ENCODE measurements at places on chromosomes 13 and 19.

DNA sequence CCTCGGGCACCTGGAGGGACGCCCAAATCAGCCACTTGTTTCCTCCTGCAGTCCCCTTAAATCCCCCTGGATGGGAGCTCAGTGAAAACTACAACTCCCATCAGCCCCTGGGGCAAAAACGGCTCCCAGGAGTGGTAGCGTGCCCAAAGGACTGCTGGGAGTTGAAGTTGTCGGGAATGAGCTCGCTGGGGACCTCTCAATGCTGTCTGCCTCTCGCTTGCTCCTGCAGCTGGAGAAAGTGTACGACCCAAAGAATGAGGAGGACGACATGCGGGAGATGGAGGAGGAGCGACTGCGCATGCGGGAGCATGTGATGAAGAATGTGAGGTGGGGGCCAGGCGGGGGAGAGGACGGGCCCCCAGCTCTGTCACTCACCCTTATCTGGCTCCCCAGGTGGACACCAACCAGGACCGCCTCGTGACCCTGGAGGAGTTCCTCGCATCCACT, 14.7 kb upstream of the DHDH start:
- no peak for DNase-seq

DNA sequence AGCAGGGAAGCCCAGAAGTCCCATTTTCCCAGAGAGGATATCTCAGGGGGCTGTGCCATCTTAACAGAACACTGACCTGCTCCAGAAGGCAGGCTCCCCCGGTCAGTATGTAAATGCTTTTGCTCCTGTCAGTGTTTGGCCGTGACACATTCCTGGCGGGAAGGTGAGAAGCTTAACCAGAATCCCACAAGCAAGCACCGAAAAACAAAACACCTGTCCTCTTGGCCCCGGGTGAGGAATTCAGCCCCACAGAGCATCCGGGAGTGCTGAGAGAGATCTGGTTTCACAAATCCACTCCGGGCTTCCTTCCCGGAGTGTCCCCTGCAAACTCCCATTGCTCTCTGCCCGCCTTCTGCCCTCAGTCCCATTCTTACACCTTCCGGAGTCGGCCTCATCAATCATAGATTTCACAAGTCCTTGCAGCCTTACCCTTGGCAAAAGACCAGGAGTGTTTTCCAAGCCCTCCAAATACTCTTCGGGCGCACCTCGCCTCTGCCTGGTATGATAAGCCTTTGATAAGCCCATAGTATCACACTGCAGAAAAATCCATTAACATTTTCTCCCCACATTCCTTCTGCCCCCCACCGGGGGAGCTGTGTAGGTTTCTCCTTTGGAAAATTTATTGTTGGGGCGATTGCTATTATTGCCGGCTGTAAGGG, 12.2 kb downstream of the TPM4 start:
- no peak for DNase-seq

DNA sequence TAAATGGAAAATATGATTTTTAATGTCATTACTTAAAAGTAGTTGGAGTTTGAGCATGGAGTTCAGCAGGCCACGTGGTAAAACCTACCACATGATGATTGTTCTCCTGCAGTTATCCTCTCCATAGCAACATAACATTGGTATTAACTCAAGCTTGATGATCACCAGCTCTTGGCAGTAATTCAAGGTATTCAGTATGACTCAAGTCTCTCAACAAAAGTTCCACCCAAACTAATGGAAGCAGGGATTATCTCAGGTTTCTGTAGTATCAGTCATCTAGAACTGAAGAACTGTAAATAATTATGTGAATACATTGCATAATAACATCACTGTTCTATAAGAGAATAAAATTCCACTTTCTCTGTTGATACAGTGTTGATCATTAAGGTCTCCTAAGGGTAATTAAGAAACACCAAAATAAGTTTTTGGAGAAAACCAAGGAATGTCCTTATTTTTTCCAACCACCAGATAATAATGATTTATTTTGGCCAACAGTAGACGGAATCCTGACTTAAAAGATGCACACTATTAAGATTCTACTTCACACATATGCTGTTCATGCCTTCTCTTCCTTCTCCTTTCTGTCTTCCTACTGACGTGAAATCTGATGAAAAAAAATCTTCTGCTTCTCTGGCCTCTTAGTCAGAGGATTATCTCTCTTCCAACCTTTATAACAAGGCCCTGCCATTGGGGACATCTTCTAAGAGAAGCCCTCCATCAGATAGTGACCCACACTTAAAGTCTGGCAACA, 1092.3 kb downstream of the EFNB2 start:
- no peak for DNase-seq

DNA sequence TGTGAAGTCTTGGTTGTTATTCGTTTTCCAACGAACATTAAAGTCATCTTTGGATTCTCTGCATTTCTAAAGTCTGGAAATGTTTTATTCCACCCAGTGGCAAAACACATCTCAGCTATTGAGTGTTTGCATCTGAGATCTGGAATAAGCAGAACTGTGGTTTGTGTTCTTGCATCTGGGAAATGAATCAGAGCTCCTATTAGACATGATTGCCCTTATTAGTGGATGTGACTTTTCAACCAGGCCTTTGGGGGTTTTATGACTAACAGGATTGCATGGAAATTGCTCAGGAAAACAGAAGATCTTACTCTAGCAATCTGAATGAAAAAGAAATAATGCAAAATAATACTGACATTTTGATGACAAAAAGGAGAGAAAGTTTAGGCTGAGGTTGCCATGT, 488.8 kb downstream of the IRS2 start:
- no peak for DNase-seq

GRCh38 chr19:40080289-40080688, 10.5 kb downstream of the ZNF780A start:
- DNase-seq, result no peak

DNA sequence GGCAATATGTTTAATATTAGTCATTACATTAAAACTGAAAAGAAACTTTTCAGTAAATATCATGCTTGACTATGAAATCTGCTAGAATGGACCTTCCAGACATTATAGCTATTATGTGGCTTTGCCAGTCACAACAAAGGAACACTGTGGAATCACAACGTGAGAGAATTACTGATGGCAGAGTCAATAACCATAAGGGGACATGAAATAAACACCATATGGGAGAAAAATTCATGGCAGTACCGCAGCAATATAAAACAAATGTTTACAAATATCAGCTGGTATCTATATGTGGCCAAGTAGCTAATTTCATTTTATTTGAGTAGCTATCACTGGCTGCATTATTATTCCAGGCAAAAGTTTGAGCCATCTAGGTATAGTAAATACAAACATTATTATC, 1818.6 kb downstream of the PCDH9 start:
- no peak for DNase-seq

GRCh38 chr13:104526561-104526960, 1460.3 kb upstream of the SLC10A2 start:
- no peak for DNase-seq

- no peak for DNase-seq
Observed at GRCh38 chr13:40558656-40559055, 107.8 kb downstream of the FOXO1 start.

DNA sequence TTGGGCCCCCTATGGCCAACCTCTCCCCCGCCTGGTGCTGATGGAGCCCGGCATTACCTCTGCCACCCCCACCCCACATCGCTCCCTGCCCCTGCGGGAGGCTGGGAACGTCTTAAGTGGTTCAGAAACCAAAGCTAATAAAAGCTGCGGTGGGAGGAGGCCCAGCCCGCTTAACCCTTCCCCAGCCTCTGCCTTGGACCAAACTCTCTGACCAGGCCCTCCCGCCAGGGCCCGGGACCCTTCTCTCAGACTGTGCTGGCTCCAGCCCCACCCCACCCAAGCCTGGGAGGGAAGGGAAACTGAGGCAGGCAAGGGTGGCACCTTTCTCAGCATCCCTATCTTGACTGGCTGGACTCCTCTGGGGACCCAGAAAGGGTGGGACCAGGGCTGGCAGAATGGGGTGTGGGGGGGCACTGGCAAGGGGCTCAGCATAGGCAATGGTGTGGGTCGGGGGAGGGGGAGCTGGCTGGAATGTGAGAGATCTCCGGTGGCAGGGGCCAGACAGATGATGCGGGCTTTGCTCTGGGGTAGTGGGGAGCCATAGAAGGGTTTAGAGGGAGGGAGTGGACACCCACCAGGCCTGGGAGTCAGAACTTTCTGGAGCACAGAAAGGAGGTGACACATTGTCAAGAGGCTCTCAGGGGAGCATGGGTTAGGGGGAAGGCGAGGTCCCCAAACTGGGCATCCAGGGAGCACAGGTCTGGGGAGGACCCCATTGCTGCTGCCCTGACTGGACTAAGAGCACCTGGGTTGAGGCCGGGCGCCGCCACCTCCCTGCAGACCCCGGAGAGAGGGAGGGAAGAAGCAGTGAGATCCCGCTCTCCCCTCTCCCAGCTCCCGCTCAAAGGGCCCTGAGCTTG, 21.9 kb downstream of the SMIM24 start:
- DNase-seq, result no peak

- DNase-seq, result no peak
Observed at GRCh38 chr13:38202740-38203139, 146.9 kb upstream of the UFM1 start.

DNA sequence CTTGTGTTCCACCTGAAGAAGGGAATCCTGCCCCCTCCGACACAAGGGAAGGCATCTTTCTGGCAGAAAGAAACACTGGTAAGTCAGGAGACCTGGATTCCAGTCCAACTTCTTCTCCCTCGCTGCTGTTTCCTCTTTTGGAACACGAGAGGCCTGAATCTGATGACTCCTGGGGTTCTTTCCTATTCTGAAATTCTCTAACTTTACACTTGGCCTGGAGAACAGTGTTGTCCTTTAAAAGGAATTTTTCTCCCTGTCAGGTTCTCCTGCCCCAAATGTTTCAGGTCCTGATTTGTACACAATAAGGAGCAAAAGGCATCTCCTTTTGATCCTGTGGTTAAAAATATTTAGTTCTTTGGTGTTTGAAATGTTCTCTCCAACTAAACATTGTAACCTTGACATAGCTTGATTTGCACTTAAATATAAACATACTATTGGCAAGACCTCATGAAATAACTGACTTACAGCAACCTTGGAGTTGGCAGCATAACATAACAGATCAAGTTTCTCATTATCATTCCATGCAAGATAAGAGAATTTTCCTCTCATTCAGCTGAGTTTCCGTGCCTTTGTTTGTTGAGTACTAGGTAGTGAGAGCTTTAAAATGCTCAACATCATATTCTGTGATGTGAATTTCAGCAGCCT, 244.8 kb downstream of the COG6 start:
- DNase-seq, result no peak

- no peak for DNase-seq
Observed at GRCh38 chr13:70932511-70932910, 824.3 kb upstream of the KLHL1 start.

DNA sequence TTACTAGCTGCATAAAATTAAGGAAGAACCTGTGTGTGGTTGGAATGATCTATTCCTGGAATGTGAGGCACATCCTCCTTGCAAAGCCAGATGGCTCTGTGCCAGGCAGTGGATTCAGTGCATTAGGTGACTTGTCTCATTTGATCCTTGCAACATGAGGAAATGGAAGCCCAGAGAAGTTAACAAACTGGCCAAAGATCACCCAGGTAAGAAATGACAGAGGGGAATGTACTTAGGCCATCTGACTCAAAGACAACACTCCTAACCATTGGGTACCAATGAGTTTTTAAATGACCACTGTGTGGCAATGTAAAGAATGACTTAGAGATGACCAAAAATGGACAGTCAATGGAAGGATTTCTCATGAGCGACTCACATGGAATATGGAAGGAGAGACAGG, 114.2 kb upstream of the RXFP2 start:
- DNase-seq, result no peak

DNA sequence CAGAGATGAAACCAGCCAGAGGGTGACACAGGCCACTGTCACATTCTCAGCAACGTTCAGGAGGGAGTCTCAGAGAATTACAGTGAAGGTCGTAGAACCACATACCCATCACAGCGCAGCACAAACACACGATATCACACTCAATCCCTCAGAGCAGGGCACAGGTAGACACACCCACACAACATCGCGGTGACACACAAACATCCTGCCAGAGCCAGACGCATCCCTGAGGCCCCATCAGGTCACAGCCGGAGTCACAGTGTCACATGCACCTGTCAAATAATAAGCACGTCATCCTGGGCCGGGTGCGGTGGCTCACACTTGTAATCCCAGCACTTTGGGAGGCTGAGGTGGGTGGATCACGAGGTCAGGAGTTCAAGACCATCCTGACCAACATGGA, 17.5 kb downstream of the ELAVL3 start:
- DNase-seq, result no peak

DNA sequence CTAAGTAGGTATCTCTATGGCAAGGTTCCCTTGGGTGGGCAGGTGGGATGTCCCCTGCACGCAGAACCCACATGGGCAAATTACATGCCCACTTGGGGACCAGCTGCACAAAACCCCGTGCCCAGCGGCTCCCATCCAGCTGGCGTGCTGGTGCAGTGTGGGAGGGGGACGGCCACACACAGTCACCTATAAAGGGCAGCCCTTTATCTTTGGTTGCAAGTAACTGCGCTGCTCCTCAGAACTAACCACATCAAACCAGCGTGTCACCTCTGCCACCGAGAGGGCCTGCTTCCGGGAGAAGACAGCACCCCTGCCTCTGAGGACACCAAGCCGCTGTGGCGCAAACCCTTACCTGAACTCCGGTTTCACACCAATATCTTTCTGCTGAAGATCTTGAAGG, 32.2 kb downstream of the ANKRD27 start:
- DNase-seq, result no peak
